Stimulated activated CD8-positive, alpha-beta memory T cell treated with anti-CD3 and anti-CD28 coated beads, Interleukin-4, amount 100 ng/mL, for 4 hours (primary cell): ENCODE measurements at places on chromosomes 2 and 18.

- no peak for DNase-seq
Measured at GRCh38 chr2:43214253-43214652, 12.2 kb downstream of the ZFP36L2 start.

GRCh38 chr18:62767321-62767720, 52.0 kb downstream of the PHLPP1 start:
- no peak for DNase-seq

DNA sequence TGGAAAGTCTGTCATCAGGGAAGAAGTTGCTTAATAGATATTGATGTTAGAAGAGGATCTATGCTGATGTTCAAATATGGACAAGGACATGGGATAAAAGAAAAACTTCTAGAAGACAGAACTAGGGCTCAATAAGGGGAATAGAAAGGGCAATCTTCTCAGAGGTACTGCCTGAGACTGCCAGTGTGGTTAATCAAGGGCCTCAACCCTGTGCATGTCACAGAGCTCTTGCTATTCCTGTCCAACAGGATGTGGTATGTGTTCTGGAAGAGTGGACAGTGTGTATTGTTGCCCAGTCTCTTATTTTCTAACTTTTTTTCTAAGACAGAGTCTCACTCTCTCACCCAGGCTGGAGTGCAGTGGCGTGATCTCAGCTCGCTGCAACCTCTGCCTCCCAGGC, 27.8 kb upstream of the RNF125 start:
- no peak for DNase-seq

DNA sequence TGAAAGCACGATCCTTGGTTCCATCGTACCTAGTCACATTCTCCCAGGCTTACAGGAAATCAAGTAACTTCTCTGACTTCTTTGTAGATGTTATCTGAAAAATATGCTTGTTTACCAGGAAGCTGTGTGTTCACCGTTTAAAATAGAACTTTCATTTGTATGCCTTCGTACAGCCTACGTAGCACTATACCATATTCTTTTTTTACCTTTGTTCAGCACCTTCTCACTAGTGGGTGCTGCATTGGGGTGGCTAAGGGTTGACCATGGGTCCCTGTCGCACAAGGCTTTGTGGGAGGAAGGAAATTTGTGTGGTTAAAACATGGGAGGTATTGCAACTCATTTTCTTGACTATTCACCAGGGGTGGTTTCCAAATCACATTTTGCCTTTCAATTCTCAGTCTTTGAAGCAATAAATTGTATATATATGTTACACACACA, 16.6 kb downstream of the MALT1 start:
- no peak for DNase-seq
